ENCODE measurements at places on chromosomes 12 and 14.

- no peak for DNase-seq
Measured at GRCh38 chr14:51527073-51527472, 124.6 kb upstream of the FRMD6 start.

- DNase-seq, result no peak
Measured at GRCh38 chr12:86777325-86777724, 521.1 kb upstream of the MGAT4C start.

- no peak for DNase-seq
Measured at GRCh38 chr12:123908884-123909725, 63.5 kb downstream of the CCDC92 start.

GRCh38 chr12:101924618-101925017, 47.2 kb downstream of the DRAM1 start:
- DNase-seq, result no peak

DNA sequence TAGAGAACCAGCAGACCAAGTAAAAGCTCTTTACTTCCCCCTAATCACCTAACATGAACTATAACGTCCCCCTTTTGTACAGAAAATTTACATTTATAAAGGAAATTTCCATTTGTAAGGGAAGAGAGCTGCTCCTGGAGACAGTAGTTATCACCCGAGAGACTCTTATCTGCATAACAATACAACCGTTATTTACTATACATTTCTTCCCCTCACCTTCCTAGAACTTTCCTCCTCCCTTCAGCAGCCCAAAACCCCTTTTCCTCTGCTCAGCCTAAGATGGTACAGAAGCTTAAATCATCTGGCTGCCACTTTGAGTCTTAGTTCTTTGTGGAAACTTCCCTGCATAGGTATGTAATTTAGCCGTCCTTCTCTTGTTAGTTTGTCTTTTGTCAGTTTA, 40.4 kb upstream of the ETV6 start:
- no peak for DNase-seq

GRCh38 chr14:87044807-87045206, 948.2 kb downstream of the GALC start:
- no peak for DNase-seq

- no peak for DNase-seq
Measured at GRCh38 chr14:31243860-31244259, 36.3 kb upstream of the HECTD1 start.

DNA sequence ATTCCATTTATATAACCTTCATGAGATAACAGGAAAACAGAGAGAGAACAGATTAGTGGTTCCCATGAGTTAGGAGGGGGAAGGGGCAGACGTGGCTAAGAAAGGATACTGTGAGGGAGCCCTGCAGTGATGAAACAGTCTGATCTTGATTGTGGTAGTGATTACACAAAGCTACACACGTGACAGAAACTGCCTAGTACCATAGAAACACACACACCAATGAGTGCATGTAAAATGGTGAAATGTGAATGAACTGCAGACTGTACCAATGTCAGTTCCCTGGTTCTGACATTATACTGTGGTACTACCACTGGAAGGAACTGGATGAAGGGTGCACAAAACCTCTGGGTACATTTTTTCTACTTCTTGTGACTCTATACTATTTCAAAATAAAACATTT, 36.9 kb downstream of the NRDE2 start:
- DNase-seq, result no peak

DNA sequence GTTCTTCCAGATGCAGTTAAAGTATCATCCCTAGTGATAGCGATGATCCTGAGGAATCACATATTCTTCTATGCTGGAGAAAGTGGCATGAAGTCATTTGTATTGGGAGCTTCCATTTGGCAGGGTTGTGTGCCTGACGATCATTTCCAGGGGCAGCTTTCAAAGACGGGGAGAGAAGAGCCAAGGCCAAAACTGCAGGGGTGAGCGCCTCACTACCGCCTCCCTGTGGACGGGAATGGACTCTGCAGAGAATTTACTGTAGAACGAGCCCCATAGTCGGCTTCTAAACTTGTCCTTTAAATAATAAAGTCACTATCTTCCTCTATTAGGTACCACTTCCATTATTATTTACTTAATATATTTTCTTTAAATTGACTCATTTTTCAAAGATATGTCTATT, 555.9 kb upstream of the TMEM132C start:
- DNase-seq, result no peak

DNA sequence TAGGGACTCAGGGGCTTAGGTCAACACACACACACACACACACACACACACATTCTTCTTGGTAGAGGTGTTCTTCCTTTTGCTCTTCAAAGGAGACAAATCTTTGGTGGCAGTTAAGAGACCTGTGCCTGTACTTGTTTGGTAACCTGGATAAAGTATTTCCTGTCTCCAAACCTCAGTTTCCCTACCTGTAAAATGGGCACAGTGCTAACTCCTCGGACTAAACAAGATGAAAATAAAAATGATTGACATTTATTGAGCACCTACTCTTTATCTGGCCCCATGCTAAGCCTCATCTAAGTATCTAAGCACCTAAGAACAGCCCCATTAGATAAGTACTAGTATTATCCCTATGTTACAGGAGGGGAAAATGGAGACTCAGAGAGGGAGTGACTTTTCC, 220.8 kb upstream of the MYL2 start:
- no peak for DNase-seq

- no peak for DNase-seq
Measured at GRCh38 chr14:73467800-73468199, 9.5 kb upstream of the NUMB start.

GRCh38 chr14:74841230-74842207, 34.4 kb downstream of the PROX2 start:
- peak; percentile 84 for DNase-seq

- DNase-seq, result no peak
Measured at GRCh38 chr12:111976860-111977259, 36.1 kb downstream of the TMEM116 start.

- DNase-seq, result no peak
Measured at GRCh38 chr14:82757776-82758175, 1224.1 kb upstream of the SEL1L start.

DNA sequence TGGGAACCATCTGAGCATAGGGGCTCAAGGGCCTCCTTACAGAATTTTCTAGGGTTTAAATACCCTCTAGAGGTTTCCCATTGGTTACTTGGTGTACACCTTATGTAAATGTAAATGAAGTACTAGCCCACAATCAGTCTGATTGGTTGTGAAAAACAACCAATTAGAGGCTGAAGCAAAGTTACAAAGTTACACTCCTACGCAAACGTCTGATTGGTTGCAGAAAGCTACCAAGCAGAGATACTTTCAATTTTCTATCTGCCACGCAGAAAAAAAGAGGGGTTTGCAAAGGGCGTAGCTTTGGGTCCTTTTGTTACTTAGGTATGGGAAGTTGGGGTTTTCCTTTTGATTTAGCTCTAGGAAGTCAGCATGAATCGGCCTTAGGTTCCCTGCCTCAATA, 1.8 kb upstream of the TMEM19 start:
- DNase-seq, result no peak

DNA sequence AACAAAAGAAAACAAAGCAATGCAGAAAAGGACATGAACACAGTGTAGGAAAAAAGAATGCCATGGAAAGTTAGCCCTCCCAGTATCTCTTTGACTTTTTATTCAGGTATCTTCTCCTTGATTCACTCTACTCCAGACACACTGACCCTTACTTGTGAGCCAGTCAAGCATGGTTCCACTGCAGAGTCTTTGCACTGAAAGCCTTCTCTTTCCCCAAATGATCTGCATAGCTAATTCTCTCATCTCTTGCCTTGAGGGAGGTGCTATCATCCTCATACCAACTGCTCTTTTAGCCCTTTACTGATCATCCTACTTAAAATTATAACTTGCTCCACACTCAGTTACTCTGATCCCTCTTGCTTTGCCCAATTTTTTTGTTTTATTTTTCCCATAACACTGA, 101.2 kb upstream of the SLC16A7 start:
- DNase-seq, result no peak

DNA sequence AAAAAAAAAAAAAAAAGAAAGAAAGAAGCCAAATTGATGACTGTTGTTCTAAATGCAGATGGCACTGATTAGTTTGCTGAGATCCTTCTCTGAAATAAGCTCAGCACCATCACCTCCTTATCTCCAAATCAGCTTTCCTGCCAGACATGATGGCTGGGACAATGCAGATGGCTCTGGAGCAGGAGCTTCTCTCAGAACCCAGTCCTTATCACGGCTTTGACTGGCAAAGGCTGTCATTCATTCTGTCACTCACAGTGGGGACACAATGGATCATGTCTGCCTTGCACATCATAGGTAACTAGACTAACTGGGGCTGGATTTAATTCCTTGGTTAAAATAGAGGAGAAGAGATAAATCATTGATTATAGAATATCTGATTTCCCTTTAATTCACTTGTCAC, 146.3 kb downstream of the PDZRN4 start:
- no peak for DNase-seq

- DNase-seq, result no peak
Measured at GRCh38 chr12:117127933-117128823, 29.0 kb upstream of the TESC start.

- no peak for DNase-seq
Measured at GRCh38 chr12:57464569-57464968, 5.0 kb downstream of the GLI1 start.

DNA sequence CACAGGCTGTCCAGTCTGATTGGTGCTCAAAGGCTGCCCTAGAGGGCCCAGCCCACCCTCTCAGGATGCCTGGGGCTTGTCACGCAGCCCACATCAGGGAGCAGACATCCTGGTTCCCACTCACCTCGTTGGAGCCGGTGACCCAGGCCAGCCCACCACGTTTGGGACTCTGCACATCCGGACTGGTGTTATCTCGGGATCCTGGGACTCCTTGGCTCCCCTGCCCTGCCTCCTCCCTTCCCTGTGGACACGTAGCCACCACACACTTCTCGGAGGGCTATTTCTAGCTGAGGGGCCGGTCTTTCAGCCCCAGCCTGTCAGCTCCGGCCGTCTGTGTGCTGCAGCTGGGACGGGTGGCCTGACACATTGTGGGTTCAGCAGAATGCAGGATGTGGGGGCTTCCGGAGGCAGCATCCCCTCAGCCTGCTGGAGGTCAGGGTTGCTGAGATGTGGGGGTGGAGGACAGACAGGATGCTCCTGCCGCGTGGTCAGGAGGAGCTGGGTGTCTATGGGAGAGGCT, 12.8 kb upstream of the FGF23 start:
- DNase-seq, result peak; percentile 82

DNA sequence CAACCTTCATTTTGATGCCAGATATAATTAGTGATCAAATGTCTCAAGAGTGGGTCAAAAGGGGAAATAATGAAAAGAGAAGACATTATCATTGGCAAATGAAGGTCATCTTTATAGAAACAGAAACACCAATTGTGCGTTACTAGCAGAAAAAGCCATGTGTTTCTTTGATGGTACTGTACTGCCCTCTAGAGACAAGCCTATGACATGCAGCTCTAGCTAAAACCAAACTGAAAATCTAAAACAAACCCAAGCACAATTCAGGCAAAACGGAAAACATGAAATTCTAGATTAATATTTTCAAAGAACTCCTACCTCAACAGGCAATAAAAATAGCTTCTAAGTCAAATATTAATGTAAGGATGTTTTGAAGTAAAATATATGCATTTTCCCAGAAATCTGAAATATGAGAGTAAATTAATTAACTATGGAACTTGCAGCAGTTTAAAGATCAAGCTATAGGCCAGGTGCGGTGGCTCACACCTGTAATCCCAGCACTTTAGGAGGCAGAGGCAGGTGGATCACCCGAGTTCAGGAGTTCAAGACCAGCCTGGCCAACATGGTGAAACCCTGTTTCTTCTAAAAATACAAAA, 115.4 kb downstream of the KLHL28 start:
- DNase-seq, result peak; percentile 17

- DNase-seq, result no peak
Measured at GRCh38 chr14:34027990-34028495, 77.2 kb upstream of the EGLN3 start.

DNA sequence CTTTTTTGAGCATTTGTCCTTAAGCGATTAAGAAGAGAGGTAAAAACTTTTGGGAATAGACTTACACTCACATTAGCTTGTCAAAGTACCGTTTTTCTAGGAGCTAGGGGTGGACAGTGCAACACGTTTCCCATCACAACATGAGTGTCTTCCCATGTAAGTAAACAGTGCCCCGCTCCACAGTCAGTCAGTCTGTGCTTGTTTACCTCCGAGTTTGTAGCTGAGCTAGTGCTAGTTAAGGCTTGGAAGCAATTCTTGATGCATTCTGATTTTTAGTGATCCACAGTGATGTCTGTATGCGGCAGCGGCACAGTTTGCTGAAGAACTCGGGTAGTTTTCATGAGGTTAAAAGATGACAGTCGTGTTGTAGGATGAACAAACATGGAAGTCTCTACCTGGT, 941 bp downstream of the ZDHHC17 start:
- DNase-seq, result no peak

DNA sequence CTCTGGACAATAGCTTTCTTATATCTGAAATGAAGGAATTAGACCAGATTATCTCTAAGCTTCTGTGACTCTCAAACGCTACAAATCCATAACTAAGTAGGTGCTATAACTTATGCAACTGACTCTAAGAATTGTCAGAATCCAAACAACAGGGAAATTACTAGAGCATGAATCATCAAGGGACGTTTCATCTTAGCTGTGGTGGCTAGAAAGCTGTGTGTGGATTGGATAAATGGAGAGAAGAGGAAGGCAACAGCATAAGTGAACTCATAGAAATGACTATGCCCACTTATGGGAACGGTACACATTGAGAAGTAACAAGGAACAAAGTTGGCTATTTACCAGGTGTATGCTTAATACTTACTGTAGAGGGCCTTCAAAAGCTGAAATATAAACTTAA, 96.0 kb upstream of the NEDD1 start:
- DNase-seq, result no peak

DNA sequence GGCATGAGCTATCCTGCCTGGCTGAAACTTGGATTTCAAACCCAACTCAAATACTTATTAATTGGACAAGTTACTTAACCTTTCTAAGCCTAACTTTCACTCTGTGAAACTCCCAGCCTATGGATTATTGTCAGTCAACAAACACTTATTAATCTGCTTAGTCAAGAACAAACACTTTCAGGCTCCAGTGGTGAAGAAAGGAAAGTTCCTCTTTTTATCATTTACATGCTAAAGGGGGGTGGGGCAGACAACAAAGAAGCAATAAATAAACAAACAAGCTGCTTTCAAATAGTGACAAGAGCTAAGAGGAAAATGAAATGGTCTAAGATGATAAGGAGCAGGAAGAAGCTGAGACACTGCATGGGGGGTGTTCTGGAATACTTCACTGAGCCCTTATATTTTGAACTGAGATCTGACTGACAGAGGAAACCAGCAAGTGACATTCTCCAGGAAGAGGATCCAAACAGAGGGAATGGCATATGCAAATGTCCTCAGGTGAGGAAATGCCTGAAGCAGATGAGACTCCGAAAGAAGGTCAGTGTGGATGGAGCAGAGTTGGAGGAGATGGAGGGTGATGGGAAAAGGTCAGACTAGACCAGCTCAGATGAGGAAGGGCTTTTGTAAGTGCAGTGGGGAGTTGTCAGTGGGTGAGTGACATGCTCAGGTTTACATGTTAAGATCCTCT, 259.6 kb downstream of the ITPR2 start:
- no peak for DNase-seq

Data from bone marrow (tissue), 2 donors.